NCI-H1694 (cell line): ENCODE measurements at places on chromosomes 1 and 21.
A peak's percentile ranks its signal among the peaks of the same experiment; 100 is the strongest.

DNA sequence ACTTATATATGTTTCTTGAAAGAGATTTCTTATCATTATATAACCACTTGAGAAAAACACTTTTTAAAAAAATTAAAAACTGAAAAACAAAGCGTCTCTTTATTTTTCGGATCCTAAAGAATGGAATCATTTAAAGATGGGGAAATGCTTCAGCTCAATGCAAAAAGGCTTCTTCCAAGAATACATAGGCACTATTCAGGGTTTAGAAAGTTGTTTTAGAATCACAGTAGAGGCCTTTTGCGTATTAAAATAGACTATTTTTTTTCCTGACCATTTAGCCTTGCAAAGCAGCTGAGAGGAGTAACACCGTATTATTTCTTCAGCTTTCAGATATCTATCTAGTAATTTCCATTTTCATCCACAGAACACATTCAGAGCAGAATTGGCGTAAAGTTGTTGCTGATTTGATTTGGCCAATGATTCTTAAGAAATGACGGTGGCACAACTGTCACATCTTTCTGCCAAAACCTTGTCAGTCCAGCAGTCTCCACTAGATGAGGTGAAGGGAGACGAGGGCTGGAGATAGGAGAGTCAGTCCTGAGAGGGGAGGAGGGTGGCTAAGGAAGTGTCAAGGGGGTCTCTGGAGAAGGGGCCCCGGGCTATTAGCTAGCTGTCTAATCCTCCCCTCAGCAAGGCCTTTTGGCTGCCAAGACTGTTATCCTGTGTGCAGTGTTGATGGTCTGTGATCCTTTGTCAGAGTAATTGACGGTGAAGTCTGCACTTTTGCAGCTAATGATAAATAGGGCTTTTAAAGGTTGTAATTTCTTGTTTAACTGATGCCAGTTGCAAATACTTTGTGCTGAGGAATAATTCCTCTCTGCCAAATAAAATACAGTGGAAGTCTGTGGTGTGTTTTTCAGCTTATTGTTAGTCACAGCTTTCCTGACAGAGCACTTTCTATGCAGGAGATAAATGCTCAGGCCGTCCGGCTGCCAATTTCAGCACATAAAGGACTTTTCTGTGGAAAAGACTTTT lies 34.7 kb downstream of the PRRX1 start:
- no peak for DNase-seq

GRCh38 chr1:47508702-47509431 lies 71.0 kb downstream of the FOXD2 start:
- peak; percentile 15 for DNase-seq

DNA sequence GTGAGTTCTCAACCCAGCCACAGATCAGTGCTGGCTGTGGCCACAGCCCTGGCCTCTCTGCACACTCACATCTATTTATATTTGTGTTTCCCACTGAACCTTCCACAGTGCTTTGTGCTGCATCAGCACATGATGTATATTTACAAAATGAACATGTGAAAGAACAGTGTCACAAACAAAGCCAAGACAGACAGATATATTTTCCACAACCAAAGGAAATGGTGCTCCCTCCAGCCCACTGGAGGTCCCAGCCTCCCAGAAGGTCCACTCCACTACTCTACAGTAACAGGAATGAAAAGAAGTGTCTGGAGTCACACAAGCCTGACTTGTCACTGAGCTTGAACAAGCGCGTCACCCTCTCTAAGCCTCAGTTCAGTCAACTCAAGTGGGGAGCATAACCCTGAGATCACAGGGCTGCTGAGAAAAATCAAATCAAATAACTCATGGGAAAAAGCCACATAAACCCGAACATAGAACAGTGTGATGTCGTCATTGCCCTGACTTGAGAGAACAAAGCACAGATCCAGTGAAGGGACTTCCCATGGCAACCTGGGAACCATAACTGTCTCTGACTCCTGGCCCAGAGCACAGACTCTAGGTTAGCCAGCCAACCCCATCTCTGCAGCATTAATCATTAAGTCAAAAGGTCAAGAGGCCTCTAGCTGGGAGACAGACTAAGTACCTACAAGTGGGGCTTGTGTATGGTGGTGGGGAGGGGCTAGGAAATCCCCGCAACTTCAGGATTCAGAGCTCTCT lies 121.2 kb downstream of the TRABD2B start:
- no peak for DNase-seq

DNA sequence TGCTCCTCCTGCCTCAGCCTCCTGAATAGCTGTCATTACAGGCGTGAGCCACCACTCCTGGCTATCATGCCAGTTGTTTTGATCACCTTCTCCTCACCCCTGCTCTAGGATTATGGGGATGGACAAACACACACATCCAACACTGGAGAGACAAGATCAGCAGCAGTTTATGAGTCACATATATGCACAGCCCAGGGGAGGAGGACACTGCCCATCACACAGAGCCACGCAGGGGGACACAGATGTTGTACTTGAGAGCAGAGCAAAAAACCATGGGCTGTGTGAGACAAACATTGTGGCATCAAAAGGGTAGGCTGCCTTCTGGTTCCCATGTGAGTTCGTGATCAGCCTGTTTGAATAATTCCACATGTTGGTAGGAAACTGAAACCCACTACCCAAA lies 32.1 kb downstream of the EDARADD start:
- DNase-seq = no peak

DNA sequence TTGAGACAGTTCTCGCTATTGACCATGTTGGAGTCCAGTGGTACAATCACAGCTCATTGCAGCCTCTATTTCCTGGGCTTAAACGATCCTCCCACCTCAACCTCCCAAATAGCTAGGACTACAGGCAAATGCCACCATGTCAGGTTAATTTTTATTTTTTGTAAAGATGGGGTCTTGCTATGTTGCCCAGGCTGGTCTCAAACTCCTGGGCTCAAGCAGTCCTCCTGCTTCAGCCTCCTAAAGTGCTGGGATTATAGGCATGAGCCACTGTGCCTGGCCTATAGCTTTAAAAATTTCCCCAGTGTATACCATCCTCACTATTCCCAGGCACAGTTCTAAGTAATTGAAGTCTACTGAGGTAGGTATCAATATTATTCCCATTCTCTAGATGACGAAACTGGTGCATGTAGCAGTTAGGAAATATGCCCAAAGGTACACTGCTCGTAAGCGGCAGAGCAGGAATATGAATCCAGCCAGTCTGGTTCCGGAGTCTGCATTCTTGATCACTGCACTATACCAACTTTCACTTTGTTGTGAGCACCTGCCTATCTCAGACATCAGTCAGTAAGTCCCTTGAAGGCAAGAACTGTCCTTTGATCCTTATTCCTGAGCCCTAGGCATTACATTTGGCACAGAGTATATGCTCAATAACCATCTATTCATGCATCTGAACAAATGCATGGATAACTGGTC lies 11.5 kb upstream of the SRP9 start:
- DNase-seq = no peak

DNA sequence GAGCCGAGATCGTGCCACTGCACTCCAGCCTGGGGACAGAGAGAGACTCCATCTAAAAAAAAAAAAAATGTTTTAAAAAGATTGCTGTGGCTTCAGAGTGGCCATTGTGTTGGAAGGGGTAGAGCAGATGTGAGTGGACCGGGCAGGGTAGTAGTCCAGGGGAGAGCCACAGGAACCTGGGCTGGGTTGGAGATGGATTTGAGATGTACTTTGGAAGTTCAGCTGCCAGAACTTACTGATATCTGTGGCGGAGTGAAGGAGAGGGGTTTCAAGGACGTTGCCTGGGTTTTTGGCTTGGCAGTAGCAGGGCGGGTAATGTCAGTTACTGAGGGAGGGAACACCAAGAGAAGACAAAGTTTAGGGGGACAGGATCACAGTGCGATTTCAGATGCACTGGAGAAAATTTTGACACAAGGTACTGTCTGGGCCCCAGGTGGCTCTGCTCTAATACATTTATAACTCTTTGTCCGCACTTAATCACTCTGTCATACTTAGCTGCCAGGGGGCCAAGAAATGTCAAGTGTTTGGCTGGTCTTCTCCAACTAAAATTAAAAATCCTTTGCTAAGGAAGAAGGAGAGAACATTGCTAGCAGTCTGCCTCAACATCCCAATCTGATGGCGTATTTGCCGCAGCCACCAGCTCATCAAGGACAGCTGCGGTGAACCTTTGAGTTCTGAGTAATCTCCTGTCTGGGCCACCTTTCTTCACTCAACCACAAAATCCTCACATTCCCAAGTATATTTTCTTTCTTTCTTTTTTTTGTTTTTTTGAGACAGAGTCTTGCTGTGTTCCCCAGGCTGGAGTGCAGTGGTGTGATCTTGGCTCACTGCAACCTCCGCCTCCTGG lies 9.6 kb downstream of the EPHX1 start:
- DNase-seq = no peak

- peak; percentile 75 for DNase-seq
These were observed 252.0 kb downstream of the RHOU start for GRCh38 chr1:228987286-228987685.

GRCh38 chr1:170993151-170993550 lies 57.8 kb downstream of the MROH9 start:
- DNase-seq = no peak

GRCh38 chr1:100387209-100387608 lies 34.9 kb downstream of the CDC14A start:
- no peak for DNase-seq

- DNase-seq = no peak
These were observed 115.4 kb downstream of the DMRTB1 start for GRCh38 chr1:53574621-53575020.

- DNase-seq = no peak
These were observed 7.0 kb downstream of the IL12RB2 start for GRCh38 chr1:67314696-67315095.

- no peak for DNase-seq
These were observed 39.2 kb downstream of the CDK18 start for GRCh38 chr1:205543351-205544301.

DNA sequence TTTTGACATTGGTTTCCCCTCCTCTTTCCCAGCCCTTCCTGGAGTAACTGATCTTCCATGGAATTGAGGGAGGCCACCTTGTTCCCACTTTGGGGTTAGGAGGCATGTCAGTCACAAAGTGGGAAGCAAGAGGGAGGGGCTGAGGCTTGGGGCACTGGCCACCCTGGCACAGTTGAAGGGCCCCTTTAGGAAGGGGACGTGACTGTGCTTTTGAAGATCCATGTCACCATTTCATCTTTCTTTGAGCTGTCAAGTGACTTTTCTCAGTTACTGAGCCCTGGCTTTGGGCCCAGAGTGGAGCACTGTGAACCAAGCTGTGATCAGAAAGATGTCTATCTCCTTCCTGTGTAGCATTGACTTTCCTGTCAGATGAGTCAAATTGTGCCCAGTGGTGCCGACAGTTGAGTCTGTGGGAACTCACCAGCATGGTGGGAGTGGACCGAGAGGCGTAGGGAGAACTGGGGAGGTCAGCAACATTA lies 38.5 kb upstream of the TDRD10 start:
- DNase-seq = no peak

- no peak for DNase-seq
These were observed 55.9 kb downstream of the SIK1 start for GRCh38 chr21:43370888-43371570.

GRCh38 chr1:12617511-12617900 lies 504 bp downstream of the DHRS3 start:
- no peak for DNase-seq

- DNase-seq = no peak
These were observed 59.3 kb downstream of the RNF220 start for GRCh38 chr1:44464361-44464760.

GRCh38 chr1:25805863-25806225 lies 5.9 kb downstream of the SELENON start:
- no peak for DNase-seq

GRCh38 chr1:18962855-18963737 lies 6.6 kb upstream of the IFFO2 start:
- DNase-seq = no peak

- no peak for DNase-seq
These were observed 41.9 kb downstream of the RCSD1 start for GRCh38 chr1:167671727-167672511.

- no peak for DNase-seq
These were observed 602 bp upstream of the MED18 start for GRCh38 chr1:28328228-28328648.

DNA sequence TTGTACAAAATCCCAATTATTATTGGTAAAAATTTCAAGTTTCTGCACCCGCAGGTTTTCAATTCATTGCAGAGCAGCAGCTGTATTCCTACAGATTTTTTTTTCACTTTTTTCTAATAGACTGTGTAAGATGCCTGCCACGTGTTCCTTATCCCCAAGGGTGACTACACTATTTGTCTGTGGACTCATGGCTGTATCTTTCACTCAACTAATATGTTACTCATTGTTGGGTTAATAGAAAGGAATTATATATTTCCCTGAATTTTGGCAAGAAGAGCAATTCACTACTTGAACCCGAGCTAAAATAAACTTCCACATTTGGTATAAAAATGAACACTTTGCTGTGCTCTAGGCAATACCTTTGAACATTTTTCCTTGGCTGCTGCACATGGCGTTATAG lies 158.7 kb downstream of the NCAM2 start:
- DNase-seq = no peak

DNA sequence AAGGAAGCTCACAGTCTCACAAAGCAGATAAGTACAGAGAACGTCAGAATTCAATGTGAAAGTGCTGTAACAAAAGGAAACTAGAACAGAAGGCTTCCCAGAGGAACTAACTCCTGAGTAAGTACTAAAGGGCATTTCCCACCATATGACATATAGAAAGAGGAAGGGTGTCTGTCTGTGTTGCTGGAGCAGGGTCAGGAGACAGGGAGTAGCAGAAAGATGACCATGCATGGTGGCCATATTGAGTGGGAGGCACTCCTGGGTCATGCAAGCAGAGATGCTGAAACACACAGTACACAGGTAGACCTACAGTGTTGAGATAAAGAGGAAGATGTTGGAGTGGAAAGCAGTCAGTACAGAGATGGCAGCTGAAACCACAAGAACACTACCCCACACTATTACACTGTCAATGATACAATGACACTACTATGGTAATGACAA lies 47.3 kb downstream of the SLC25A24 start:
- DNase-seq = no peak

GRCh38 chr21:37758982-37759381 lies 157.3 kb downstream of the KCNJ6 start:
- DNase-seq = peak; percentile 60

DNA sequence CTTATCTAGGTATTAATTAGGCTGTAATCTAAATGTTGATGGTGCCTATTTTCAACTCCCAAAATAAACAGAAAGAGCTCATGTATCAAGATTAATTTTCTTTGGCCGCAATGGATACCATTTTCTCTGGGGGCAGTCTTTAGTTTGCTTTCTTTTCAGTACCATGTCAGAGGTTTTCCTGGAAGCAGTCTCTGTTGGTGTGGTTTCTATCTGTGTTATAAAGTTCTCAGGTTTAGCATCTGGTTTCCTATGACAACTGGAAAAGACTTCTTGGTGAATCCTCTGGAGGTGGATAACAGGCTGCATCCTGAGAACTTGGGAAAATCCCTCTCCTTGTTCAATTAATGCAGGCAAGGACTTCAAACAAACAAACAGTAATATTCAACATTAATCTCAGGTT lies 38.7 kb upstream of the BATF3 start:
- DNase-seq = no peak

GRCh38 chr21:15831497-15831896 lies 101.7 kb downstream of the USP25 start:
- DNase-seq = no peak

- peak; percentile 2 for DNase-seq
These were observed 107.5 kb downstream of the SPAG17 start for GRCh38 chr1:118077331-118078045.

- no peak for DNase-seq
These were observed 3.6 kb downstream of the ASAP3 start for GRCh38 chr1:23480187-23481025.

- DNase-seq = no peak
These were observed 48.1 kb downstream of the PRKCZ start for GRCh38 chr1:2098301-2098698.
